Renal cortical epithelial cell (primary cell): ENCODE measurements at places on chromosomes 5 and 9. TPM values are rescaled to one million over a fixed set of nuclear protein-coding genes. Genes with fewer than 3 reads are reported as not detected.

The TJP2 gene
- total RNA-seq = 152 and 405 TPM in 2 replicates

DNA sequence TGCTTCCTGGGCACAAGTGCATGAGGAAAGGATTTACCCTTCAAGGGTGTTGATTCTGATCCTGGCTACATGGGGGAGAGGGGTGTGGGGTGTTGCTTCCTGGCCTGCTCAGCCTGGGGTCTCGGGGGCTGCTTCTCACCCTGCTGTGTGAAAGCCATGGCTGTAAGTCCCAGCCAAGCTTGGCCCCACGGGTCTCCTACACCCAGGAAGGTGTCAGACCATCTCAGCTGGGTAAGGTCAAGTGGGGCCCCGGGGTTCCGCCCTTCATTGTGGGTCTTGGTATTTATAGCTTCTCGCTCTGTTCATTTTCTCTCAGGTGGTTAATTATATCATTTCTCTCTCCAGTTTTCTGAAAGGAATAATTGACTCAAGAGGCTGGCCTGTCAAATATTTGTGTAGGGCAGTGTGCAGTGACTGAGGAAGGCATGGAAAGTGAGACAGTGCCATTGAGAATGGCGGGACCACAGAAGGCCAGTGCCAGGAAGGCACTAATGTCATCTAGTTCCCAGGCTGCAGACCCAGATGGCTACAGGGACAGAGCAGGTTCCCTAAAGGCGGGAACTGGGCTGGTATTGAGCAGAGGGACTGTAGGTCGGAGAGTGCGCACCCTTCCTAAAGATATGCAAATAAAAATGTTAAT lies 126.0 kb downstream of the FOXD1 start:
- no peak for DNase-seq

- no peak for DNase-seq
Measured at GRCh38 chr9:16701347-16701746, 169.1 kb downstream of the BNC2 start.

DNA sequence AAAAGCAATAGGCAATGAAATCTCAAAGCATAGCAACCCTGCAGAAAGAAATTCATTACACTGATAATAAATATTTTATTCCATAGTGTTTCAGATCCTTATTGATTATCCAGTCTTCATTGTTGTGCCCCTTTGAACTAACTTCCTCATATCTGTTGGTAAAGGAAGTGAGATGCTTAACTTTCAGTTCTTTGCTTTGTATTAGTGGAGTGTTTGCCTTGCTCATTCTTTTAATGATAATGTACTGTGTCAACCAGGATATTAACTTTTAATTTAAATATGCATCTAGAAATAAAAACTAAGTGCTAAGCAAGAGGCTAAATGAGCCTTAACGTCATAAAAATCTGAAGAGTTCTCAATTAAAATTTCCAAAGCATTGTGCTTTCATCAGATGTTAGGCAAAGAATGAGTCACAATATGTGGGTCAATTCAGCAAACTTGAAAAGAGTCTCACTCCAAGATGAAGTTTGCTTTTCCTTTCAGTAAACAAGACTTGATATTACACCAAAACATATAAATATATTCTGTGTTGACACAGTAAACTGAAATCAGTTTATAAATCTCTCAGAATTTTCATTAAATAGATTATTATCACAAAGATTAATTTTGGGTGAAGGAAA lies 105.9 kb downstream of the GIN1 start:
- DNase-seq = peak; percentile 50

DNA sequence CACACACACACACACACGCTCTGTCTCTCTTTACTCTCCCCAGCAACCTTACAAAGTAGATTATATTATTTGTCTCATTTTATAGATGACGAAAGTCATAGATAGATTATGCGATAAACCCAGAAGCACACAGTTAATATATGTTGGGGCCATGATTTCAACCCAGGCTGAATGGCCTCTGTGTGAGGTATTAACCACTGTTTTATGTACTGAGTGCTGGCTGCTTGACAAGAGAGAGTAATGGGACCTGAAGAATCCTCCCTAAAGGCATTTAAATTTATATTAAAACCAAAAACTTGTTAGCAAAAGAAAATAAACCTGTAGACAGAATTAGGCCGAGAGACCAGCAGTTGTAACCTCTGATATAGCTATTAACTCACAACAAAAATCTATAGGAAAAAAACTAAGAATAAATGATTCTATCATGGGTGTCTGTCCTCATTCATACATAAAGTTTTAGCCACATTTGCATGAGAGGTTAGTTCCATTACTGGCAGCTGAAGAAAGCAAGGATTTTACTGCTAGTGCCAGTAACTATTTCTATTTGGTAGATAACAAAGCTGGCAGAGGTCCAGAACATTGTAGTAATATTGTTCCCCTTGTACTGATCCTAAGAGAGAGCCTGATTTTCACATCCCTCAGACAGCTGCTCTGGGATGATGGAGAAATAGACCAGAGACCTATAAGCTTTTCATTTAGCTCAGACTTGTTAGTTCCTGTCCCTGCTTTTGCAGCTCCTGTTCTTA lies 250.9 kb downstream of the ADGRV1 start:
- peak; percentile 15 for DNase-seq

DNA sequence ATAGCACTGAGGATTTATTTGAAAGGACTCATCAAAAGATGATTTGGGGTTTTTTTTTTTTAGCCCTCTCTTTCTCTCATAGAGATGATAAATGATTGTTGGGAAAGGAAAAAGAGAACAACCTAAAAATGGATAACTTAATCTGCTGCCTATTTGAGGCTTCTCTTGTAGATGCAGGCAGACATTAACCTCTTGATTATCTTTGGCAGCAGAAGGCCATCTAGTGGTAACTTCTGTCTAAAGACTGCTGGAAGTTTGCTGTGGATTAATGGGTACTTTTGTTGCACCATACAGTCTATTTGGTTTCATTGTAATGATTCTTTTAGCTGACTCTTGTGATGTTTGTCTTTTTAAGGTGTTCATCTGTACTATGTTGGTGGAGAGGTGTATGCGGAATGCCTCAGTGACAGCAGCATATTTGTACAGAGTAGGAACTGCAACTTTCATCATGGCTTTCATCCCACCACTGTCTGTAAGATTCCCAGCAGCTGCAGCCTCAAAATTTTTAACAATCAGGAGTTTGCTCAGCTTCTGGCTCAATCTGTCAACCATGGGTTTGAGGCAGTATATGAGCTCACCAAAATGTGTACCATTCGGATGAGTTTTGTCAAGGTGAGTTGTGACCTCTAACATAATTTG lies 18.8 kb downstream of the SMIM32 start:
- peak; percentile 79 for DNase-seq
